ENCODE measurements at places on chromosomes 6 and 20.

GRCh38 chr6:116352515-116353471, 18.0 kb upstream of the DSE start:
- DNase-seq, result no peak

DNA sequence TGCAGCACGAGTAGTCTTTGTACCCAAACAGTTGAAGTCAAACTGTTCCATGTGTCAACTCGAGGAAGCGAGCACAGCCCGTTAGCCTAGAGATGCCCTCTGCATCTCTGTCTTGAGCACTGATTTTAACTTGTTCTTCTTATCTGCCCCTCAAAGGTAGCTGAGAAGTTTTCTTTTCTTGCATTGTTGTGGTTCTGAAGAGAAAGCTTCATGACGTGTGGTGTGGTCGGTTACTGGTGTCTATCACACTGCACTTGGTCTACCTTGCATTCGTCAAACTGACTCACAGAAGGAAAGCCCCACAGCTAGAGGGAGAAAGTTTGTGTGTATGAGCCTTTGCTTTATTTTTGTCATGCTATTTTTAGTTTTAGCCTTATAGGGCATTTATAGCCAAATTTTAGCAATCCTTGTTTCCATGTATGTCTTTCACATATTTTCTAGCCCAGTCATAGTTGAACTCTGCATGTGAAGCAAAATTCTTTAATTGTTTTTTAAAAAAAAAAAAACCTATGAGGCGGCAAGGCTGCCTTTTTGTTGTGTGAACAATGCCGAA, 115.1 kb downstream of the JAG1 start:
- DNase-seq, result no peak

DNA sequence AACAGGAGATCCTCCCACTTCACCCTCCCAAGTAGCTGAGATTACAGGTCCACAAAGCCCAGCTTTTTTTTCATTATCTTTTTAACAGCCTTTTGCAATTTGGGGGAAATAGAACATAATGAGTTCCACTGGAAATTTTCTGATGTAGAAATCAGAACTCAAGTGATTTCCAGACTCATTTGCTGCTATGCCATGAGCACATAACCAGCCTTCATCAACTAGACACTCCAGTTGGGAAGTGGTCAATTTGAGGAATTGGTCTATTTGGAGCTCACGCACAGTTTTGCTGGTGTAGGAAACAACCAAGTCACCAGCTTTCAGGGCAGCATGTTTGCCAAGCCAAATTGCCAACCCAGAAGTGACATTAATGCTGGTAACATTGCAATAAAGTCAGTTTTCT, 86.7 kb downstream of the MAFB start:
- DNase-seq, result no peak

- no peak for DNase-seq
Measured at GRCh38 chr20:39381595-39381994, 419.5 kb downstream of the DHX35 start.

- DNase-seq, result no peak
Measured at GRCh38 chr6:2375443-2375842, 130.0 kb upstream of the GMDS start.

DNA sequence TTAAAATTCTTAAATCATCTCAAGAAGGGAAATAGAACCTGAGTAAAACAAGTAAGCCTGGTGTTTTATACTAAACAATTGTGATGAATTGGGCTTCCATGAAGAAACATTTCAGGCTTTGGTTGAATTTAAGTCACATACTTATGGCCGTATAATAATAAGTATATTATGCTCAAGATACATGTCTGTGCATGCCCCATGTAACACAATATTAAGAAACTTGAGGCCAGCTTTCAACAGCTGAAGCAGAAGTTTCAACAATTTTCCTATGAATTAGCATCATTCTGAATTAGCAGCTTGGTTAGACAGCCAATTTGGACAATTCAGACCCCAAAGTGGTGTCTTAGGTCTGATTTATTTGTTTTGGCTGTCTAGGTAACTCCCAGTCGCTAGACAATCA, 243.7 kb downstream of the MYLK4 start:
- DNase-seq, result no peak

GRCh38 chr6:105797983-105798453, 288.1 kb upstream of the PRDM1 start:
- DNase-seq, result no peak

- DNase-seq, result no peak
Measured at GRCh38 chr6:139290787-139291311, 949 bp downstream of the TXLNB start.

GRCh38 chr6:39350723-39351505, 28.4 kb upstream of the KCNK16 start:
- DNase-seq, result no peak

- DNase-seq, result no peak
Measured at GRCh38 chr6:41090841-41091761, 18.3 kb downstream of the NFYA start.

GRCh38 chr20:45080867-45081624, 19.9 kb downstream of the KCNS1 start:
- no peak for DNase-seq

DNA sequence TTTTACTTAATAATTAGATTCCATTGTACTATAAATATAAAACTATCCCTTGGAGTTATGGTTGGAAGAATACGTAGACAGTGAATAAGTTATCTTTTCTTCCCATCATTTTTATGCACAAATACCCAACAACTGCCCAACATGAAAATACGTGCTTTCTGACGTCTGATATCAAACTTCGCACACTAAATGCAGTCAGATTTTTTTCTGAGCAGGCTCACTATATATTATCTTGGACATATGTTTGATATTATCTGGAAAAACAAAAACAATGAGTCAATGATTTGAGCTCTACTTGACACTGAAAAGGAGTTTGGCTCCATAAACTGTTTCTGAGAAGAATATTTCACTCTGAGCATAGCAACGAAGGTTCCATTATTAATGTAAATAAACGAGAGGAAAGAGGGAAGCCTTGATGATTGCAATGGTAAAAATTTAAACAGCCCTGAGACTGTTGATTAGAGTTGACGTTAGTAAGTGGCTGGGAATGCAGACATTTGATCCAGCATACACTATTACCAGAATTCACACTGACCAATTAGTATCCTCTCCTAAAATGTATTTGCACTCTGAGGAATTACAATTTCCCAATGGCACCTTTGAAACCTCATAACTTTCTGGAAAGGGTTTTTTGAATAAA, 1090.0 kb downstream of the EPHA7 start:
- no peak for DNase-seq

DNA sequence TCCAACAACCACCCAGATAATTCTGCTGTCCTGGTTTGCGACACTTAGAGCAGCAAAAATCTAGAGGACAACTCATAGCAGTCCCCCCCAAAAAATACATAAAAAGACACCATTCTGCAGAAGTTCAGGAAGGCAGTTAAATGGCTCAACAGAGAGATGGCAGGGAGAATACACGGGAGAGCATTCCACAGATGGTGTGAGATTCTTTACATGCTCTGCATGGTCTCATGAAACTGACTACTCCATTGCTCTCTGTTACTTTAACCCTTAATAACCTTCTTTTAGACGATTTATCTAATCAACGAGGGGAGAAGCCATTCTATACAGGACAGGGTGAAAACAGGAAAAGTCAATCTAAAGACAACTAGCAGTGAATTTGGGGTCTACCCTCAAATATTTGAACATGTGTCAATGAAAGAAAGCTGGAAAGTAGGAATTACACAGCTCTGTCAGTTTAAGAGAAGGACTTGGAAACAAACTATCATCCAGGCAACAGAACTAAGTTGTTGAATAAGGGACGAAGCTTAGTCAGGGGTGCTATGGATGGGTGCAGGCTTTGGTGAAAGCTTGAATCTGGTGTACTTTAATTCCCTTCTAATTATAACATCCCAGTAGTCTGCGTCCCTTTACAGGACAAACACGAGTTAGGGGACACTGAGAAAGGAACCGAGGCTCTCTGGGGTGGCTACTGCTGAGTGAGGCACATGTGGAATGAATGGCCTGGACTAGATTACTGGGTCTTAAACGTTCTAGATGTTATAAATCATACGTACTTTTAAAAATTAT, 5.1 kb downstream of the PERP start:
- no peak for DNase-seq

DNA sequence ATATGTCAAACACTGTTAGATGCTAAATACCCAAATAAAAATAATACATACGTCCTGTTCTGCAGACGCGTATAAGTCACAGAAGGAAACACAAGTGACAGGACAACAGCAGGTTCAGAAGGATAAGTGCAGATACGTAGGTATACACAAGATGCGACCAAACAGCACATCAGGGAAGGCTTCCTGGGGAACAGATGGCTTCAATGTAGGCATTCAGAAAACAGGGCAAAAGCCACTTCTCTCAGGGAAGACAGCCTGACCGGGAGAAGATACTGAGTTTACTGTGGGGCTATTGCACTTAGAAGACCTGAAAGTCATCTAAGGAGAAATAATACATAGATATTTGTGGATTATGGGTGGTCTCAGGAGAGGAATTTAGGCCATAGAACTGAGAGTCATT, 1.9 kb downstream of the HLA-DPA1 start:
- DNase-seq, result no peak

DNA sequence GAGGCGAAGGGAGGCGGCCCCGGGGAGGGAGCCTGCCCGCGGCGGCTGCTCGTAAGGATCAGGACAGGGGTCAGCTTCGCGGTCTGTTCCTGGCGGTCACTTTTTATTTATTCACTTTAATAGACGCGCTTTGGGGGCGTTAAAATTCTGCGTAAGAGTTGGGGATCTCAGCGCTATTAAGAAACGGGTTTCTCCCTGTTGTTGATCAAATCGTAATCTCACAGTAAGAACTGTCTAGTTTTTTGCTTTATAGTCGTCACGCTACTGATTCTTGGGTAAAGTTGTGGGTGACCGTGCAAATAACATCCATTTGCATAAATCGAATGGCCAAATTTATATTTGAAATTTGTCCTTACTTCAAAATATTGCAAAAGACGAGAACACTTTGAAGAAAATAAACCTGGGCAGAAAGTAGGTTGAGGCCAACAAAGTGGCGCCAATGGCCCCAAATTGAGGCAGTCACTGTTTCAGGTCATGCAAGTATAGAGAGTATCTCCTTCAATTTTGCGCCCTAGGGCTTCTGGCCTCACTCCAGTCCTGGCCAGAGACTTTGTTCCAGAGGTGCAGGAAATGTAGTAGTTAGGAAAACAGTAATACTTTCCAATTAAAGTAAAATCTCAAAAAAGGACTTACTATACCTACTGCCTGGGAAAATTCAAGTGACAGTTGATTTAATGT, 963 bp upstream of the RMND1 start:
- no peak for DNase-seq

DNA sequence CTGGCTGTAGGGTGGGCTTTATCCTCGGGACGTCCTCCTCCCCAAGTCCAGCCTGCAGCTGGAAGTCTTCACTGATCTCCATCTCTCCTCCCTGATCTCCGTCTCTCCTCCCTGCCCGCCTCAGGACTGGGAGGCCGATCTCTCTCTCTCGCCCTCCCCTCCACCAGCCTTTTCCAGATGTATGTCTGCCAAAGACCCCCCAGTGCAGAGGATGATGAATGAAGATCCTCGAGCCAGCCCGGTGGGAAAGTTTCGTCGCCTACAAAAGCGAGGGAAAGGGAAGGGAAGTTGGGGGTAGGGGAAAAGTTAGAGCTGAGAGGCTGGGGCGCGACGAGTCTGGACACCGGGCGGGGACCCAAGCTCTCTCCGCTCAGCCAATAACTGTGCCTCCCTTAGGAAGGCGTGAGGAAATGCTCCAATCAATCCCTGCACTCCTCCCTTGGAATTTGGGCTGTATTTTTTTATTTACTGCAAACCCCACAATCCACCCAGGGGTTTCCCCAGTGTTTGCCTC, 595 bp upstream of the SRF start:
- no peak for DNase-seq

DNA sequence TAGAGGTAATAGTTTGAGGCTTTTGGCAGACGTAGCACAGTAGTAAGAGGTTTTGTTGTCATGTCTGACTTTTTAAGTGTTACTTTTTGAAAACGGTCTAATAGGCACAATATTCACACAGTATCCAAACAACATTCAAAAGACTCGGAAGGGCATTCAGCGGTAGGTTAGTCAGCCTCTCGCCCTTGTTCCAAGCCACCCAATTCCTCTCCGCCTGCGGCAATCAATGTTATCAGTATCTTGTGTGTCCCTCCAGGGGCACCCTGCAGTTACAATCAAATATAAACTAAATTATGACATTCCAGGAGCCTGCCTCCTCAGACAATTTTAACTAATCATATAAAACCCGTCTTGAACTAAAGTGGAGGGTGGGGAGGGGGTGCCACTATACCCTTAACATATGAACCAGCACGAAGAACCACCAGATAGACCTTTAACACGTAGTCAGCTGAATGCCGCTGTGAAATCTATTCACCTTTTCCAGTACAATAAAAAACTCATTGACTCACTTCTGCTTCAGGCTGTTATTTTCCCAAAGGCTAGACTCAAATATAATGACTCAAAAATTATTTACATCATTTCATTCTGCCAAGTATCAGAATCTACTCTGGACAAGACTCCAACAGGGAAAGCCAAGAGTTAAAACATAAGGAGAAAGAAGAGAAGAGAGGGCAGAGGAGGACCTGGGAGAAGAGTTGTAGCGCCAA, 1.6 kb downstream of the TENT5A start:
- DNase-seq, result no peak

DNA sequence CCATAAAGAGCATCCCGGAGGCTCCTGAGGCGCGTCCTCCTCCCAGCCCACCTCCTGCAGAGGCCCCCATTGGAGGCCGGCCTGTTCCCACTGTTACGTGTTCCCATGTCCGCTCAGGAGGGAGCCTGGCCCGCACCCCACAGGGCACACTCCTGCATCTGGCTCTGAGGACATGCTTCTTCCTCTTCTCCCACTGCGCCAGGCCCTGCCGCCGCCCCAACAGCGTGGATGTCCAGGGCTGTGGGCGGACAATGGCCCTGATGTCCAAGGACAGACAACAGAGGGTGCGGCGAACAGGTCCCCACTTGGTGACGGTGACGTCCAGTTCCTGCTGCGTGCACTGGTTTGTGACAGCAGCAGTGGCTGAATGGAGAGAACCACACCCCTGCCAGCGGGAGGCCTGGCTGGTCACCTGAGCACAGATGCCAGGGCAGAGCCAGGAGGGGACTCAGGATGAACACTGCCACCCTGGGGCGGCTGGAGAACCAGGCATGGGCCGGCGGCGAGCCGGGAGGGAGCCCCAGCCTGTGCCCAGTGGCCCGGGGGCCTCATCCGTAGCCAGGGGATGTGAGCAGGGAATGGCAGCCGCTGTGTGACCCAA, 26.6 kb downstream of the FRMD1 start:
- no peak for DNase-seq
